ENCODE measurements at places on chromosomes 12 and 14.

DNA sequence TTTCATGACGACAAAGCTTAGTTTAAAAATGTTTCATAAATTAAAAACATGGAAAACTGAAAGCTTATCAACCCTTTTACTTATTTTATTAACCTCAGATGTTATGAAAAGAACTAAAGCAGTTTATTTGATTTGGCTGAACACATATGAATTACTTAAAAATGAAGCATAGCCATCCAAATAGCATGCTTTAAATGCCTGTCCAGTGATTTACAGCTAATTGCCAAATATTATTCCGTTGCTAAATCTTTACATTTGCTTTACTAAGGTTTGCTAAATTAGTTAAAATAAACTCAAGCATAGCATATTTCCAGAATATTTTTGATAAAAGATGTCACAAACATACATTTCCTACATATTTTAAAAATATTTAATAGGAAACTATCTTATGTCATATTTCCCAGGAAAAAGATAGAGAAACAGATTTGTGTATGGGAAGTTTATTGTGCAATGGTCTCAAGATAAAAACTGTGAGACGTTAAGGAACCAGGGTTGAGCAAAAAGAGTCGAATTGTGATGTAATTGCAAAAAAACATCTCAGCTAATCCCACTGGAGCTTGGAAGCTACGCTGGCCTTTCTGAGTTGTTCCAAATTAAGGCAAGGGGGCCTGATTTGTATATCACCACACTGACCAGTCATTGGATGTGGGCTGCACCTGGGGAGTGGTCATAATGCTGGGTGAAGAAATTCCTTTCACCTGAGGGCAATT, 25.8 kb downstream of the GPR135 start:
- no peak for DNase-seq

DNA sequence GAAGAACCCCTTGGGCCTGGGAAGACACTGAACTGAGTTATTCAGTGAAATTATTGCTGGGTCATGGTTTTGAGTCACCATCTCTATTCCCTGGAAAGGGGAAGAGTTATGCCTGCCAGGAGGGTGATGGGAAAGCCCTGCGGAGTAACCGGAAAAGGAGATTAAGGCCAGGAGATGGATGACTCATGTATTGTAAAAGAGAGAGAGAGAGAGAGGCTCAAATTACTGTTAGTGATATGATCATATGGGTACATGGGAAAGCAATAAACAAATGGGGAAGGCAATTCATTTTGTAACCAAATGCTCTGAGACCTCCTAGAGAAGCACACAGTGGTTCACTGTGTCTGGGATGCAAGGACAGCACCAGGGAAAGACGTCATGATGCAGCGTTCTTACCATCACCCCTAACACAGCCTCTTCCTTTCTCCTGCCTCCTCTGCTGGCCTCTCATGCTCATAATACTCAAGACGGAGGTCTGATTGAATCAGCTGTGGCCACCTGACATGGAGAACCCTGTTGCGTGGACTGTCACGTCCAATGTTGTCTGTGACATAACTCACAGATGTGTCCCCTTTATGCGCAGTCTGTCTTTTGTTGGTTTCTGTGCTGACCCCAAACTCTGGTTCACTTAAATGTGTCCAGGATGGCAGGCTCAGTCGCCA, 243.7 kb downstream of the TMEM132D start:
- no peak for DNase-seq

DNA sequence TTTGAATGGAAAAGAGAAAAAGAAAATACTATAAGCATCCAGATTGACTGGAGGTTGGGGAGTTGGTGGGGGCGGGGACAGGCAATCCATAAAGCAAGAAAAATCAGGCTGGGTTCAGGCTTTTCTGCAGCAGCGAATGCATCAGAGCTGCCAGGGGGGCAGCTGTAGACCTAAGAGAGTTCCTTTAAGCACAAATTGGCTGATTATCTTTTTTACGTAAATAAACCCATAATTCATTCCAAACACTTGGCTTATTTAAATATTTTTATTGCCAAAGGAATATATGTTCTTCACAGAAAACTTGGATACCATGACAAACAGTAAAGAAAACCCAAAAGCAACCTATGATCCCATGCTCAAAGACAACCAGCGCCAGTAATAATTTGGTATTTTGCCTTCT, 10.2 kb downstream of the BDKRB2 start:
- no peak for DNase-seq

GRCh38 chr12:91397866-91398532, 215.4 kb upstream of the DCN start:
- DNase-seq: no peak

DNA sequence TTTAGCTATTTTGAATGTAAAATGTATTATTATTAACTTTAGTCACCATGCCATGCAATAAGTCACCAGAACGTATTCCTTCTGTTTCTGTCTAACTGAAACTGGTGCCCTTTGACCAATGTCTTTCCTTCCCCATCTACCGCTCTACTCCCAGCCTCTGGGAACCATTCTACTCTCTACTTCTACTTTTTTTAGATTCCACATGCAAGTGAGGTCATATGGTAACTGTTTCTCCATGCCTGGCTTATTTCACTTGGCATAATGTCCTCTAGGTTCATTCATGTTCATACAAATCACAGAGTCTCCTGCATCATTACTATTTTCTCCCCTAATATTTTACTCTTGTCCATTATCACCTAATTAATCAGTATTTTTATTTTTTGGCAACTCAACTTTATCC, 160.1 kb downstream of the TMX1 start:
- DNase-seq: no peak

GRCh38 chr12:3966376-3966775, 93.2 kb upstream of the PARP11 start:
- no peak for DNase-seq

GRCh38 chr12:96383991-96384390, 16.2 kb downstream of the CDK17 start:
- DNase-seq: no peak

GRCh38 chr14:54120260-54120659, 163.6 kb upstream of the BMP4 start:
- DNase-seq: no peak

DNA sequence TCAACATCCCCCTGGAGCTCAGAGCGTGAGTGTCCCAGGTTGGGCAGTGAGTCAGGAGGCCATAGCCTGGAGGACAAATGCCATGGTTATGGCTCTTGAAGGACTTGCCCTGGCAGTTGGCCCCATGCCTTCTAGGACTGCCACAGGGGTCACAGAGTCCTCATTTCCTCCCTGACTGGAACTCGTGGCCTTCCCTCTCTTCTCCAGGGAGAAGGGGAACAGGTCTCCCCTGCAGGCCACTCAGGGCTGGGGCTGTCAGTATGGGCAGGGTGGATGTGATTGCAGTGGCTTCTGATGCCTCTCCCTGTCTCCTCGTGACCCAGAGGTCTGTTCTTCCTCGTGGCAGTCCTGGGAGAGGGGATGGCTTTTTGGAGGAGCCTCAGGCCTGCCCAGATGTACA, 70.7 kb downstream of the ADCK1 start:
- no peak for DNase-seq

- DNase-seq: no peak
Observed at GRCh38 chr12:66678338-66679275, at the start of gene GRIP1. Gene GRIP1, minus strand, starts transcription at chr12:66679076. Its CDS starts 172 bp downstream, at chr12:66678904.

GRCh38 chr14:68716698-68717097, 76.2 kb downstream of the ZFP36L1 start:
- no peak for DNase-seq

DNA sequence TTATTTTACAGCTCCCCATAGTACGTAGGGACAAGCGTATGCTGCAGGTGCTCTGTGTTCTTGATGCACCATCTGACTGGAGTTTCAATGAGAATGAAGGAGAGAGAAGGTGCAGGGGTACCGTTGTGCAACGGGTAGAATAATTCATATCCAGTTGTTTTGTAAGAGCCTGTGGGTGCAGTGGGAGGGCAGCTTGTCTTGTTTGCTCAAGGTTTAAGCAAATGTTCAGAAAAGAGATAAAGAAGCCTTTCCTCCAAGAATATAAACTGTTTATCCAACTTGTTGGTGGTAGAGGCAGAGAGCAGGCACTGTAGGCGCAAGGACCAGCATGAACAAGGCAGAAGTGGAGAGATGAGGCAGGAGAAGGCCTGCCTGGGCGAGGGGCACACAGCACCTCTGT, 64.2 kb downstream of the ADCK1 start:
- DNase-seq: no peak

DNA sequence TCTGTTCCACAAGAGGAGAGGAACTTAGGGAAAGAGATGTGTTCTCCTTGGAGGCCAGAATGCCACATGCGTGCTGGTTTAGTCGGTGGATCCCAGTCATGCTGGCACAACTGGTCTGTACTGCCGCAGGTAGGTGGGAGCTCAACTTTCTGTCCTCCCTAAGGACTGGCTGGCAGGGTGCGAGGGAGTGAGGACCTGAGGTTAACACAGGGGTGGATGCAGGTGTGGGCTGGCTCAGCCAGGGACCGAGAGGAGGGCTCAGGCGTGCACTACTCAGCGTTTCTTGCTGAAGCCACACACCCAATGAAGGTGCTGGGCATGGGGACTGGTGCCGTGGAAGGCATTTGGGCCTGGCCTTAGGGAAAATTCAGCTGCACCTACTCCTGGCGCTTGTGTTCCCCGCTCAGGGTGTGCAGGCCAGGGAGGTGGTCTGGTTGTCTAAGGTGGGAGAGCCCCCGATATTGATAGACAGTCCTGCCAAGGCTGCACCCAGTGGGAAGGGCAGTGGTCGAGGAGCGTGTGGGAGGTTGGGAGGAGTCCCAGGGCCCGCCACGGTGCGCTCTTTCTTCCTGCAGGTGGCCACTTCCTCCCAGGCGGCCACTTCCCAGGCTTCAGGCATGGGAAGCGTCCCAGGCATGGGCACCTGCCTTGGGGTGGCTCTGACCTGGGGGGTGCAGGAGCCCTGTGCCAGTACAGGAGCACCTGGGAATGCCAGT, 138.4 kb downstream of the ADGRD1 start:
- DNase-seq: no peak

DNA sequence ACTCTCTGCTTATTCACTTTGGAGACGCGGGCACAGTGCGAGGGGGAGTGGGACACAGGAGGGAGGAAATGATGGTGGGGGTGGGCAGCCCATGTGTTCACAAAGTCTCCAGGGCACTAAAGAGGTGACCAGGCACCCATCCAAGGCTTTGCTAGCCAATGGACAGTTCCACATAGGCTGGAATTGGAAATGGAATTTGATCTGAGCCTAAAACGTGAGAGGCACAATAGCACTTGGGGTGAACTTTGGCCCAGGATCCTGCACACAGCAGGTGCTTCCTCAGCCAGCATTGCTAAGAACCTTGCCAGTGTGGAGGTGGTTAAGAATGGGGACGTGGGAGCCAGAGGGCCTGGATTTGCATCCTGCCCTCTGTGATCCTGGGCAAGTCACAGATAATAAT, 193.8 kb downstream of the CHST11 start:
- DNase-seq: no peak

DNA sequence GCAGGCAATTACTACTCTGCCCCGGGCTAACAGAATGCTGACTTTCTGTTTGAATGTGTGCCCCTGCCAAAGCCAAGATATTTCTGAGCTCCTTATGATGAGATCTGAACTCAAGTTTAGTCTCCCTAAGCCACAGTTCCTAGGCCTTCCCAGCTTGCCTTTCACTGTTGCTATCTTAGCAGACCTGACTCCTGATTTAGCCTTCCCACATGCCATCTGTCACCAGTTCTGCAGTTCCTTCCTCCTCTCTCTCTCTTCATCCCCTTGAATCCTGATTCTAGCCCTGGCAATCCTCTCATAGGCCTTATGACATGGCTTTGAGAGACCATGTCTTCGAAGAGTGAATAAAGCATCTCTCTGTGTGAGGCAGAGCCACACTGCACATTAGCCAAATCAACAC, 12.5 kb upstream of the SAMD4A start:
- DNase-seq: no peak

DNA sequence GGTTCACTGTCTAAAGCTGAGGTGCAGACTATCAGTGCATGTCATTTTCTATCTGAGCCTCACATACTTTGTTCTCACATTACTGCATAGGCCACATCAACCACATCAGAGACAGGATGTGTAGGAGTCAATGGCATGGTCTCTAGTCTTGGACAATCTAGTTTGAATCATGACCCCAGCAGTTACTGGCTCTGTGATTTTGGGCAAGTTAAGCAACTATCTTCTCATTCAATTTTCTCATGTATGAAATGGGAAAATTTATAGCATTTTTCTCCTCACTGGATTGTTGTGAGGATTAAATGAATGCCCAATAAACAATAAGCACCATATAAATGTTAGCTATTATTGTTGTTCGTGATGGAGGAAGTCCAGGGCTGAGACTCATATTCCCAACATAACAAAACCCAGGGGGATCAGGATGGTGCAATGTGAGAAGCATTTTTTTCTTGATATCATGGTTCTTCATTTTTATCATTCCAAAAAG, 432.6 kb downstream of the LRIG3 start:
- no peak for DNase-seq

DNA sequence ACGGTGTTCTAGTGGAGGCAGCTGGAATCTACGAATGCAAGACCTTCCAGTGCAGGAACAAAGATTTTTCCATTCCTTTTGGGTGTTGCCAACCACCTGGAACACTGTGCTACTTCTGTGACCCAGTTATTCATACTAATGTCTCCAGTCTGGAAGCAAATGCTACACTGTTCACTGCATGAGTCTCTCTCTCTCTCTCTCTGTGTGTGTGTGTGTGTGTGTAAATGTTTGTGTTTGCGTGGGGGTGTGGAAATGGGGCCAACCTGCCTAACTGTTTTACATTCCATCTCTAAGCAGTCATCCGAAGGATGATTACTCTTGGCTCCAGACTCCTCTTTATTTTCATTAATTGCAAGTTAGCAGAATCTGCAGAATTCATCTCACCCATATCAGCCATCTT, 29.9 kb upstream of the YBX3 start:
- no peak for DNase-seq

DNA sequence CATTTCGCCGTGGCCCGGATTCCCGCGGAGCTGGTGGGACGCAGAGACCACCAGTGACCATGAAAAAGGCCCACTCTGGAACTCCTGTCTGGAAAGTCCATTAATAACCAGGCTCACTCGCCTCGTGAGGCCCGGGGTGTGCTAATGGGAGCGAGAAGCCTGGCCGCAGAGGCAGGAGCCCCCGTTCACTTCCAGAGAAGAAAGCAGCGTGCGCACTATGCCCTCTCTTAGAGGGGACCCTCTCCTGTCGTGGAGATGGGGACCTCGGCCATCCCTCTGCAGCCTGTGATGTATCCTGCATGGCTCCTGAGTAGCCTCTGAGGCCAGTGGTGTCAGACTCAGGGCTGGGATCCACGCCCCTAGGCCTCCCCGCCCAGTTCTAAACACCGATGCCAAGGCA, 134.1 kb upstream of the VRK1 start:
- DNase-seq: no peak

GRCh38 chr14:54787261-54787660, 115.4 kb downstream of the GCH1 start:
- no peak for DNase-seq

DNA sequence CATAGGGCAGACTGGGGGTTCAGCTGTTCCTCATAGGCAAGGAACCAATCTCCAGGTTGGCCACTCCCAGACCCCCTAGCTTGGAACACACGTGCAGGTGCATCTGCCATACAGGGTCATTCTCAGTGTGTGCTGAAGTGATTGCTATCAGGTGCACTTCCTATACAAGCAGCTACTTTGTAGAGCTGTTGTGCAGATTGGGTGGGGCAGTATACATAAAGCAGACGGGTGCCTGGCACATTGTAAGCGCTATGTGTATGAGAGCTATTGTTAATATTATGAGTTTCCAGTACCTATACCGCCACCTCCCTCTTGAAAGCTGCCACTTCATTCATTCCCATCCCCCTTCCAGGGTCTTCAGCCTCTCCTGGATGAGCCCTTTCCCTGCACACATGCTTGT, 17.3 kb downstream of the IRF2BPL start:
- no peak for DNase-seq

GRCh38 chr14:42671636-42672035, 1065.0 kb downstream of the LRFN5 start:
- DNase-seq: no peak

- DNase-seq: no peak
Observed at GRCh38 chr12:5730962-5731361, 214.1 kb downstream of the ANO2 start.

Data from CD4-positive, alpha-beta T cell treated with Interleukin-6 for 4 hours (primary cell).